T-cell (primary cell): ENCODE measurements at places on chromosomes 3 and 15.

DNA sequence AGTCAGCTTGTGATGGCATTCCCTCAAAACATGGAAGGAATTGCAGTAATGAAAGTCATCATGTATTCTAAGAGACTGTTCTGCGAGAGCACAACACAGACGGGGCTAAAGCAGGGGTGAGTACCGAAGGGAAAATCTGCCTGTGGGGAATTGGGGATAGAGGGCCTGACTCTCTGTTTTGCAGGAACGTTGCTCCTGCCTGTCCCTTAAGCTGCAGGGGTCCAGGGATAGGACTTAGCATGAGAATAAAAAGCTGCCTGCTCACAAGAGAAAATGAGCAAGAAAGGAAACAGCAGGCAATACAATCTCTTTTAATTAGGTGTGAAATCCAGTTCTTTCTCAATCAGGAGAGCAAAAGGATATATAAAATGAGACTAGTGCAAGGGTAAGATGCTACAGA lies 62.2 kb downstream of the TIGIT start:
- DNase-seq, result no peak

- DNase-seq, result no peak
Observed at GRCh38 chr15:29379647-29380046, 110.0 kb upstream of the NSMCE3 start.

DNA sequence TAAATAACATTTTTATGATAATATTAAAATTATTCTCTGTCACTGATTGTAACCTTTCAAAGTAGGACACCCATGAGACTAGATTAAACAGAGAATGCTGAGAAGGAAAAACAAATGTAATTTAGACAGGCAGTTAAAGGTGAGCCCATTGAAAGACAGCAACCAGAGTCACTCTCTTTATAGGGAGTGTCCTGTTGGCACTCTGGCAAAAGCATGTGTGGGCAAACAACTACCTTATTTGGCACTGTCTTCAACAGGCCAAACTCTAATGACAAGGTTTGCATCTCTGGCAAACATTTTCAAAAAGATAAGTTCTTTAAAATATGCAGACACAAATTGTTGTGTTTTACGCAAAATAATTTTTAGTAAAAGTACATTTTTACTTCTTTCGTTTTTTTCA lies 29.8 kb downstream of the NFKBIZ start:
- no peak for DNase-seq

DNA sequence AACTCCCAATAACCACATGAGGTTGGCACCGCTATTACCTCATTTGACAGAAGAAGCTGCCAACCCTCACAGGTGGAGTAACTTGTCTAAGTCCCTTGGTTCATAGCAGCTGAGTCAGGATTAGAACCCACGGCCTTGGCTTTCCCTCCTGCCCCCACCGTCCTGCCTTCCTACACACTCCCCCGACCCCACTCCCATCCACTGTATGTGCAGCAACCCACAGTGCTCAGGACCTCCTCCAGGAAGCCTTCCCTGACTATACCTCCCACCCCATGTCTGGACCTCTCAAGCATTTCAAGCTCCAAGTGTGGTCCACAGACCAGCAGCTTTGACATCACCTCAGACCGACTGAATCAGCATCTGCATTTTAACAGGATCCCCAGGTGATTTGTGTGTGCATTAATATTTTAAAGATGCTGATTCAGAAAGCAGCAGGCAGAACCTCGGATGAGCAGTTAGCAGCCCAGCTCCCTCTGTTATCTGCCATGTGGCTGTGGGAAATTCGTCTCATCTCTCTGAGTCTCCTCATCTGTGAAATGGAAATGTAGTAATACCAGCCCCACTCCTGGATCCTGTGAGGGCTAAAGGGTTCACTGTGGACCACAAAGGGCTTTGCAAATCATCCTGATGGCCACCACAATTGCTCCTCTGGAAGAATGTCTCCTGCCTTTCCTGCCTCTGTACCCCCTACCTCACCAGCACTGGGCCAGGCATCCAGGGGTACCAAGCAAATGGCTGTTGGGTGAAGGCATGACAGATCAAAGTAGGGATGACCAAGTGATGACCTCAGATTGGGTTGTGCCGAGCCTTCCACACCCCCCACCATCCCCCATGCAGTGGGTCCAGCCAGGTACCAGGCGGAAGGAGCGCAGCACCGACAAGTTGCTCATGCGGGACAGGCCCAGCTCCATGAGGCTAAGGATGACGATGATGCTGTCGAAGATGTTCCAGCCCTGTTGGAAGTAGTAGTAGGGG lies 62.7 kb downstream of the SCN5A start:
- DNase-seq, result no peak

GRCh38 chr15:57662091-57662744 lies 44.3 kb upstream of the POLR2M start:
- DNase-seq, result no peak

DNA sequence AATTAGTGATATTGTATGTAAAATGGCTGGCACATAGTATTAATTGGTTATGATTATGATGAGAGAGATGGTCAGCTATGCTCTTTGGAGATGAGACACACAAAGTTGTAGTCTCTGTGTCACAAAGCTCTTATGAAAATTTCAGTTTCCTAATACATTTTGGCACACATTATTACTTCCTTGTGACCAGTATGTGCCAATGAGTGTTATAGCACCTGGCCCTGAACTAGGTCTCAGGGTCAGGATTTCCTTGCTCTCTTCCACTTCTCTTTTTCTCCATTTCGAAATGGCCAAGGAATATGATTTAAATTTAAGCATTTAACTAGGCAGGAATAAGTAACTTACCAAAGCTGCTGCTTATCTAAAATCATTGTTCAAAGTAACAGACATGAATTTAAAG lies 28.0 kb downstream of the TIPARP start:
- no peak for DNase-seq

GRCh38 chr3:182711261-182711683 lies 82.0 kb upstream of the ATP11B start:
- no peak for DNase-seq

- DNase-seq, result no peak
Observed at GRCh38 chr3:170220871-170221270, 1.4 kb upstream of the PRKCI start.

GRCh38 chr3:29475854-29476253 lies 195.0 kb downstream of the RBMS3 start:
- no peak for DNase-seq

DNA sequence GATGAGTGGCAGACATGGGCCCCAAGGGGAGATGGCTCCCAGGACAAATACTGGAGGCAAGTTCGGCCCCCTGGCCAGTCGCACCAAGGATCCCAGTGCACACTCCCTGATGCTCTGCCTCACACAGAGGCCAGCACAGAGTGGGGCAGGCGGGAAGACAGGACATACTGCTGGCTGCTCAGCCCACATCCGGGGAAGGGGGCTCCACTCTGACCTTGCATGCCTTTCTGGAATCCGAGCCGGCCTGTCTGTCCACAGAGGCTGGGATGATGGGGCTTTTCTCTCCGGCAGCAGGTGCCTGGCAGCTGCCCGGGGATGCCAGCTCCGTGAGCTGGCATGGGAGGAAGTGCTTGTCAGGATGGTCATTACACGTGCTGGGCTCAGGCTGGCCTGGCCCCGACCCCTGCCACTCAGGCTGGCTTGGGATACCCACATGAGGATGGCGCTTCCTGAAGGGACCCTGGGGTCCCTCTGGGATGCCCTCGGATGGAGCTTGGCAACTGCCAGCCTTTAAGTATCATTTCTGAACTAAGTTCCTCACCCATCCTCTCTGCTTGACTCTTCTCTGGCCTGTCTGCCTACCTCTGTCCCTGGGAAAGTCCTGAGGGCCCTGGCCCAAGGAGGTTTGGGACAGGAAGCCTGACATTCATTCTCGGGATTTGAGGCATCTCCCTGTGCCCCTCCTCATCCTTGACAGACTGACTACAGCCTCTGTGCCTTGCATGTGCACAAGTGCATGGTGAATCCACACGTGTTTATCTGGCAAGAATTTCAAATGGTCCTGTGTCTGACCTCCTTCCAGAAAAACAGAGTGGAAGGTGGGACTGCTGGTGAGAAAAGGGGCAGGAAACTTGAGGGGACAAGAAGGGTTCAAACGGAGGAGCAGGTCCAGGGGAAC lies 46.5 kb downstream of the EXOG start:
- no peak for DNase-seq

DNA sequence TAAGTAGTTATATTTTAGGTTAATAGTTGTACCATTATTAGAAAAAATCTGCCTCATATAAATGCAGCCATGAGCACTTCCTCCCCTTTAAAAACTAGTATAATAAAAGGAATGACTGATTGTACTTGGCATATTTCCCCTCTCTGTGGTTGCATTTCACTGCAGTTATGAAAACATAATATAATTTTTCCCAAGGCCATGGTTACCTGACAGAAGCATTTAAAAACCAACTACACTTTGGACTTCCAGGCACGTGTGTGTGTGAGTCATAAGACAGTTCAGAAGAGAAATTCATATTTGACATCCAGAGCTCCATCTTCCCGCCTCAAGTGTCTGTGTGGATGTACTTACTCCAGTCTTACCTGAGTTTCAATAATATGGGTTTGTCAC lies 828.2 kb upstream of the CFAP20DC start:
- no peak for DNase-seq

DNA sequence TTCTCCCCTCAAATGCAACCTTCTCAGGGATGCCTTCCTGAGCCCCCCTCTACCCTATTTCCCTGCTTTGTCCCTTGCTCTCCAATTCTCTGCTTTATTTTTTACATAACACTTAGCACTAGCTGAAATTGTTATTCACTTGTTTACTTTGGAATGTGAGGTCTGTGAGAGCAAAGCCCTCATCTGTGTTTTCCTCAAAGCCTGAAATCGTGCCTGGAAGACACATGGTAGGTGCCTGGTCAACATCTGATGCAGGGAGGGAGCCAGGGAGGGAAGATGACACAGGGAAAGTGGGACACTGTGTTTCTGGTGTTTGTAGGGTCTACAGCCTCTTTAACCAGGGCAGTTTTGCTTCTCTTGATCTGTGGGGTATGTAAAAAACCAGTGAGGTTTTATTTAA lies 23.6 kb downstream of the EIF2AK4 start:
- no peak for DNase-seq

DNA sequence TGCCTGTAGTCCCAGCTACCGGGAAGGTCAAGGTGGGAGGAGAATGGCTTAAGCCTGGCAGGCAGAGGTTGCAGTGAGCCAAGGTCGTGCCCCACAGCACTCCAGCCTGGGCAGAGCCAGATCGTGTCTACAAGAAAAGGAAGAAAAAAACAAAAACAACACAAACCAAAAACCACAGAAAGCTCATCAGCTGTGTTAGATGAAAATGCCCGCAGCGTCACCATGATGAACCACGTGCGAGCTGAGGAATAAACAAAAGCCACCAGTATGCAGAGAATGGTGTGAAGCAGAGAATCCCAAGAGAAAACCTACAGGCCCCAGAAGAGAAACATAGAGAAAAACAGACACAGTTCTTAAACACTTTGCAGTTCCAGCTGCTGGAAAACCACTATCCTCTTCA lies 19.7 kb upstream of the TM4SF19 start:
- peak; percentile 25 for DNase-seq

GRCh38 chr15:71349336-71349735 lies 234.1 kb downstream of the THSD4 start:
- no peak for DNase-seq

DNA sequence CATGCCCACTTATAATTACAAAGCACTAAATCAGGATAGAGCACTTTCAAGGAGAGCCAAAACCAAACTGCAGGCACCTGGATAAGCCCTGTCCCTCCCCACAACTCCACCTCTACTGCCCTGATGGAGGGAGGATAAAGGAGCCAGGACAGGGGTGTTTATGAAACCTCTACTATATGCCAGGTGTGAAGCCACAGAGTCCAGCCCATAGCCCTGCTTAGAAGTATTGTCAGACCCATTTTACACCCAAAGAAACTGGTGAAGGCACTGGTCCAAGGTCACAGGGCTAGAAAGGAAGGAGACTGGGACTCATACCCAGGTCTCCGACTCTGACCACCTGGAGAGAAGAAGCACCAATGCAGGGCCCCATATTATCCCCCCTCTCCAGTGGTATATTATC lies 48.7 kb downstream of the SH3BP5 start:
- no peak for DNase-seq

DNA sequence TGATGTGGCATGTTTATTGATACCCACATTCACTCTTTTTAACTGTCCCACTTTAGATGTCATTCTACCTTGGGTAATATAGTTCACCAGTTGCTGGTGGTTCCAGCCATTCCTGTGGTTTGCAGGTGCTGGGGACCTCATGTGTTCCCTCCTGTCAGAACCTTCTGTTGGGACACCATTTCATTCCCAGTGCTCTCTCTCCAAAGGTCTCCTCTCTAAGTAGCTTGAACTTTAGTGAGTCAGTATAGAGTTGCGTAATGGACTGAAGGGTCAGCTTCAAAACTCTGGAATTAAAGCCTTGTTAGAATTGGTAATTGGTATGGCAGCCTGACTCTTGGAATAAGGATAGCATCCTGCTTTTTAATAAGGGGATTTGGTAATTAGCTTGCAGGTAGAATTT lies 108.5 kb downstream of the PLCL2 start:
- DNase-seq, result no peak

GRCh38 chr15:78422571-78423340 lies 15.3 kb upstream of the IREB2 start:
- peak; percentile 36 for DNase-seq

DNA sequence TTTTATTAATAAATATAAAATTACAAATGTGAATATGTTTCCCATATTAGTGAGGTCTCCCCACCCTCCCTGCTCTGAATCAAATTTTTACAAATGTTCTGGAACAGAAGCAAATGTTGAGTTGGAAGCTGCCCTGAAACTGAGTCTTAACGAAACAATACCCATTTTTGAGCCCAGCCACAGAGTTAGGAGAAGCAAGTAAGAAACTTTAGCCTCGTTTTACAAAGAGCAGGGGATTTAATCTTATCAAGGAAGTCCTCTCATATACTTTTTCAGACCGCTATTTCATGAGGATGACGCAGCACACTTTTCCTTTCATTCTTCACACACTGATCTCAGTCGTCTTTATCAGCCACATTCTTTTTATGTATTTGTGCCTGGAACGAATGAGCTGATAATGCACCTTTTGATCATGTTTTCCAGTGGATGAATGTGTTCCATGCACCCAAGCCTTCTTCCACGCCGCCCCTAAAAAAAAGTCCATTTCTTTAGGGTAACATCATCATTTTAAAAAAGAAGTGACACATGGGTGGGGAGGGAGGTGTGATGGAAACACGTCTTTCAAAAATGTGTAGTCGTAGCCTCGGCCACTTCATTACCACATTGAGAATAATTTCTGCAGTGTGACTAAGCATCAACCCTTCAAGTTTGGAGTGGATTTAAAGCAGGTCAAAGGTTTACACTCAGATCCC lies 48.1 kb downstream of the SETMAR start:
- no peak for DNase-seq

DNA sequence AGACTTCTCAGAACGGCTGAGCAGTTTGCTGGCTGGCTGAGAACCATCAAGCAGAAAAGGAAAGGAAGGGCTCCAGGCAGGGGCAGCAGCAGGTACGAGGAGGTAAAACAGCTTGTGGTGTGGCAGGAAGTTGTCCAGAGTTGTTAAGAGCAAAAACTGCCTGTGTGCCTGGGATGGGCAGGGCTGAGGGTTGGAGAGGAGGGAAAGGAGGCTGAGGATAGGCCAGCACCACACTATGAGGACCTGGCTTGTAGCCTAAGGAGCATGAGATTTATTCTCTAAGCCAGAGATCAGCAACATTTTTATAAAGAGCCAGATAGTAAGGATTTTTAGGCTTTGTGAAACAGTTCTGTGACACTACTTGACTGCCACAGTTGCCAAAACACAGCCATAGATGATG lies 8.0 kb downstream of the IGSF10 start:
- DNase-seq, result no peak
